ENCODE measurements at places on chromosomes 5 and 9. TPM values are rescaled to one million over a fixed set of nuclear protein-coding genes. Genes with fewer than 3 reads are reported as not detected.

Gene URM1
- total RNA-seq = 82.0 TPM

Gene ANXA2R
- total RNA-seq = 3.9 TPM

Gene ZBTB5
- 16.6 TPM for total RNA-seq

Gene DDX4
- not detected for total RNA-seq

Gene PROB1
- 1.6 TPM for total RNA-seq

Gene FOCAD
- 1.5 TPM for total RNA-seq

Gene ST6GALNAC6
- total RNA-seq = 18.7 TPM

Gene IL17B
- 0.58 TPM for total RNA-seq

Gene FGF18
- total RNA-seq = not detected

Gene HRCT1
- total RNA-seq = not detected

Gene PAEP
- 0.51 TPM for total RNA-seq

Gene RAI14
- 52.4 TPM for total RNA-seq

Gene TMEM174
- total RNA-seq = not detected

Gene QRFP
- total RNA-seq = not detected

Gene GRM6
- not detected for total RNA-seq

Gene AQP3
- 25.5 TPM for total RNA-seq

Gene PDZD2
- 0.13 TPM for total RNA-seq

Gene CETN3
- total RNA-seq = 42.8 TPM

Gene TPPP
- total RNA-seq = 0.07 TPM

Gene RNF208
- total RNA-seq = 6.9 TPM

Gene SKP2
- total RNA-seq = 88.6 TPM

Gene P4HA2
- total RNA-seq = 14.3 TPM

Gene ZNF454
- total RNA-seq = not detected

Gene LCN9
- not detected for total RNA-seq

Gene SHISAL2B
- not detected for total RNA-seq

Gene PTTG1
- 215 TPM for total RNA-seq

Gene GPR150
- total RNA-seq = not detected

Gene GCNT4
- total RNA-seq = 0.02 TPM

Gene SLC36A2
- total RNA-seq = not detected

Gene ADAM19
- 1.0 TPM for total RNA-seq

Gene SPATA31D4
- total RNA-seq = not detected

Gene FCN1
- not detected for total RNA-seq

Gene PRR7
- total RNA-seq = 9.7 TPM

Measured in K562 (cell line).